ENCODE measurements at places on chromosomes 3 and 15. TPM values are rescaled to one million over a fixed set of nuclear protein-coding genes. Genes with fewer than 3 reads are reported as not detected.

The FBN1 gene
- total RNA-seq, result 54.0 TPM

The ENTPD3 gene
- total RNA-seq, result not detected

The SLC24A5 gene
- total RNA-seq, result not detected

The NRROS gene
- 18.6 TPM for total RNA-seq

The MYLK gene
- 7.8 TPM for total RNA-seq

The DAZL gene
- 0.33 TPM for total RNA-seq

The TMEM40 gene
- total RNA-seq, result not detected

The EXOG gene
- total RNA-seq, result 18.3 TPM
